ENCODE measurements at places on chromosomes 1 and 21.

DNA sequence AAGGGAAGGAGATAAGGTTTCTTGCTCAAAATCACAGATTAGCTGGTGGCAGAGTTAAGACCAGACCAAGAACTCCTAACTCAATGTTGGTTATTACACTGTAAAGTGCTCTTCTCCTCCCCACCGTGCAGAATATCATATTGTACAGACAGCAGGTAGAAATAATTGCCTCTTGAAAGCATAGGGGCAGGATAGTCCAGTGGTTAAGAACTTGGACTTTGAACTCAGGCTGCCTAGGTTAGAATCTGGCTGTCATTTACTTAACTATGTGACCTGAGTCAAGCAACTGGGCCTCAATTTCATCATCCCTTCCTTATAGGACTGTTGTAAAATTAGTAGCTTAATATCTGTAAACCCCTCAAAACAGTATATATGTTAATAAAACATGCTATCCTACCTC, 114.9 kb upstream of the HIVEP3 start:
- DNase-seq, result no peak

DNA sequence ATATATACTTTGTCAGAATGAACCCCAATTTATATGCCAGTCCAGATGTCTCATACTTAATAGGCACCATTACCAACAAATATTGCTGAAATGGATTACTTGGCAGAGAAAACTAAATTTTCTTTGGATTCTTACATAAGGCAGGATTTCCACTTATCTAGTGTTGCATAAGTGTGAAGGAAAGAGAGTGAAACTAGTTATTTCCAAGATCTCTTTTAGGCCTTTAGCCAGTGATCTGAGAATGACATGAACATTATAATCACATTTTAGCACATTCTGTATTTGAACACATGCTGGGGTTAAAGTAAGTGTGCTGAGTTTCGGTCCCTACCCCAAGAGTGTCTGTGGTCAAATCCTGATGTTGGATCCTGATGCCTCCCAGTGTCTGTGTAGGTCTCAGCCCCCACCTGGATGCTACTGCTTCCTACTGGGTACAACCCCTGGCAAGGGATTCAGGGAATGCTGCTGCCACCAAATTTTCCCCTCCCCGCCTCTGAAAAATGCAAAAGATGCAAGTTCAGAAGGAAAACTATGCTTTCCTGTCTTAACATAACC, 11.2 kb downstream of the DDAH1 start:
- no peak for DNase-seq

GRCh38 chr1:236207121-236207520, 64.8 kb downstream of the GPR137B start:
- DNase-seq, result no peak

- DNase-seq, result no peak
Measured at GRCh38 chr1:28113242-28113572, 24.8 kb upstream of the EYA3 start.

DNA sequence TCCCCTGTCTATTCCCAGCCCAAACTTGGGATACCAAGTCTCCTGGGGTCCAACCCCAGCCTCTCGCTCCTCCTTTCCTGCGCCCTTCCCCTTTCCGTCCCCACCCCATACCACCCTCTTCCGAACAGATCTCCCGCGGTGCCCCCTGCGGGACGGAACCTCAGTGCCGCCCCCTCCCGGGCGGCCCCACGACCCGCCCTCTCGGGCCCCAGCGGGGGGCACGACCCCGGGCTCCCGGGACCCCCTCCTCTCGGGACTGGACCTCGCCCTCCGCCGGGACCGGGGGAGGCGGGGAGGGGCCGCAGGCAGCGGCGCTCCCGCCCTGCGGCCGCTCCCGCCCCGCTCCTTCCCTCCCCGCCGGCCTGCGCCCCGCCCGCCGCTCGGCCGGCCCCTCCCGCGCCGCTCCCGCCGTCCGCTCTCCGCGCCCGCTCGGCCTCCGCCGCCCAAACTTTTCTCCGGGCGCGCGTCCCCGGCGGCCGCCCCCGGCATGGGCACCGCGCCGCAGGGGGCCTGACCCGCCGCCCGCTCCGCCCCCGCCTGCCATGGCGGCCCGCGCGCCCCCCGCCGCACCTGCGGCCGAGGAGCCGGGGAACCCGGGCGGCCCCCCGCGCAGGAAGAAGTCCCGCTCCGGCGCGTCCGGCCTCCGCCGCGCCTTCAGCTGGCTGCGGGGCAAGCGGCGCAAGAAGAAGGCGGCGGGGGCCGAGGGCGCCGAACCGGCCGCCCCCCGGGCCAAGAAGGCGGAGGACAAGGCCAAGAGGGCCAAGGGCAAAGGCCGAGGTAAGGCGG, 39.0 kb upstream of the SYNC start:
- DNase-seq, result no peak

DNA sequence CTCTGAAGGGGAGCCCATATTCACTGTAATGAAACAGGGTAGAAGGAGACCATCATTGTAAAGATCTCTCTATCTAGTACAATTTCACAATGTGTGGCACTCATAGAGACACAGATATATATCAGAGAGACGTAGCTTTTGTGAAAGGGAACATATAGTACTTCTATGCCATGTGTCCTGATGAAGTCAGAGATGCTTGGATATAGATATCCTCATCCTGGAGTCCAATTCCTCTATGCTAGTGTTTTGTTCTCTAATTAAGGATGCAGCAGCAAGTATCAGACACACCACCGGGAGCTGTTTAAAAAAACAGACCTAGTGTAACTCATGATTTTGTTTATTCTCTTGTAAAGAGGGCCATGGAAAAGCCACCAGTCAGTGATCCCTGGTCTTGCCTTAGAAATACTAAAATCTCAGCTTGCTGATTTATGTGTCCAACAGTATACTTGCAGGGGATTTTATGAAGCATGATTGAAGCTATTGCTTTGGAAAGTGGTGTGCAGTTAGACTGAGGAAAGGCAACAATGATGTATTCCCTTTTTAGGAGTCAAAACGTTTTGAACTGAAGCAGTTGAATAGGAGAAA, 2.5 kb downstream of the NCAM2 start:
- no peak for DNase-seq

GRCh38 chr1:3450983-3451382, 3.5 kb upstream of the ARHGEF16 start:
- DNase-seq, result no peak

- DNase-seq, result no peak
Measured at GRCh38 chr1:235882816-235883215, 16.1 kb upstream of the LYST start.

DNA sequence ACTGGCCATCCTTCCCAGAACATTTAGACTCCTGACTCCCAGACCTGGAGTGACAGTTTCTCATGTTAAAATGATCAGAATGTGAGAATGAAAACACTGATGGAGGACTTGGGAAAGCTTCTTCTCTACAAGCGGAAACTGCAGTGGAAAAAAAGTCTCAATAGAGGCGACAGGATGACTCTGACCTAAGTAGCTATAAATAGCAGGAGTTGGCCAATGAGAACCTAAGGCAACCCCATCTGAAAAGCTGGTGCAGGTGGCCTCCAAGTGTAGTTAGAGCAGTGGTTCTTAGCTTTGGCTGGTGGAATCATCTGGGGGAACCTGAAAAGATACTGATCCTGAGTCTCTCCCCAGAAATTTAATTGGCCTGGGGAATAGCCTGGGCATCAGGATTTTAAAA, 44.2 kb upstream of the EXOSC10 start:
- peak; percentile 36 for DNase-seq
